ENCODE measurements at places on chromosomes 1 and 21. TPM values are rescaled to one million over a fixed set of nuclear protein-coding genes. Genes with fewer than 3 reads are reported as not detected.

DNA sequence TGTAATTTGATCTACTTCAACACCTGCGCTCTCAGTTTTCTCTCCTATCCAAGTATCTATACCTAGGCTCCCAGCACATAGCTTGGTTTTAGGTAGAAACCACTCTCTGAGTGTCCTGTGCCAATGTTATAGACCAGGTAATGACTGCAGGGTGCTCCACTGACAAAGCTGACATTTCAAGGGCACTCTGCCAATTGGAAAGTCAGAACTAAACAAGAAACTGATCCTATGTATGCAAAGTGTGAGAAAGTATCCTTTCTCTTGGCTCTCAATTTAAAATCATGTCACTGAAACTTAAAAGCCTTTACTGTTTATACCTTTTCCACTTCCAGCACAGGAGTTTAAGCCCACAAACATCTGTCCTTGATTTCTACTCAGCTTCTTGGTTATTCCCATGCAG, 45.0 kb upstream of the AIM2 start:
- no peak for DNase-seq

LCE1F gene
- not detected for polyA plus RNA-seq

- DNase-seq: no peak
These were observed 23.4 kb downstream of the POFUT2 start for GRCh38 chr21:45264146-45264911.

DNA sequence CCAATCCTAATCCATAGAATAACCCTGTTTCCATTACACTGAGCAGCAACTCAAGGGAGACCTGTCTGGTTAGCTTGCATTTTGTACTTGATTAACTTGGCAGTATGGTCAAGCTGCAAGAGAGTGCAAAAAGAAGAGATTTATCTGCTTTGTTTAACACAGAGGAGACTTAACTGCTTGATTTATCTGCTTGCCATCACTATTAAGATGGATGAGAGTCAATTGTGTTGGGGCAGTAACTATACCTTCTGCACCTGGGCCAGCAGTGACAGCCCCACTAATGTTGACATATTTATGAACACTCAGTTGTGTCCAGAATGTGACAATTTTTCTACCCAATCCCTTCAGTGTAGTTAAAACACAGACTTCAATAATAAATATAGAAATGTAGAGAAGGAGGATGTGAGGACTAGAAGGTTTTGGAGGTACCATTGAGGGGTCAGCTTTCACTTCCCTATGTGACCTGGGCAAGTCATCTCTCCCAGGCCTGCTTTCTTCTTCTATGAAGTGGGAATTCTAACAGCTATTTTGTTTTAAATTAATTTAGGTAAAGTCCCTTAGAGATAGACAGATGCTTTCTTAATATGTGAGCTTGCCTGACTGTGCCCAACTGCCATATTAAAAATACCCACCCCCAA, 159.1 kb upstream of the KCNK2 start:
- DNase-seq: no peak

- DNase-seq: no peak
These were observed 92.5 kb downstream of the DSCAM start for GRCh38 chr21:40754466-40754865.

DNA sequence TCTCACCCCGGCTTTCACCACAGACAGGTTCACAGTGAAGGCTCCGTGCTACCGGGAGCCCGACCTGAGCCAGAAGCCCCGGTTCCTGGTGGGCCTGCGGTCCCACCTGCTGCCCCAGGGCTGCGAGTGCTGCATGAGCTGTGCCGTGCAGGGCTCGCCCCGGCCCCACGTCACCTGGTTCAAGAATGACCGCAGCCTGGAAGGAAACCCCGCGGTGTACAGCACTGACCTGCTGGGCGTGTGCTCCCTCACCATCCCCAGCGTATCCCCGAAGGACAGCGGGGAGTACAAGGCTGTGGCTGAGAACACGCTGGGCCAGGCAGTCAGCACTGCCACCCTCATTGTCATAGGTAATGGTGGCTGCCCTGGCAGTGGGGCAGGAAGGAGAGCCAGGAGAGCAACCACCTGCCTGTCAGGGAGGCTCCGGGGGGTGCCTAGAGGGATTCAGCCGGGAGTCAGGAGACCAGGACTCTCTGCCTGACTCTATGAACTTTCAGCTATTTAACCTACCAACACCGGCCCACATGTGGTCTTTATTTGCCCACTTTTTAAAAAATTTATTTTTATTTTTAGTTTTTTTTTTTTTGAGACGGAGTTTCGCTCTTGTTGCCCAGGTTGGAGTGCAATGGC, 36.4 kb downstream of the IGFN1 start:
- DNase-seq: no peak

TMEM39B gene
- polyA plus RNA-seq: 20.4 TPM

HPDL gene
- 5.9 TPM for polyA plus RNA-seq

DNA sequence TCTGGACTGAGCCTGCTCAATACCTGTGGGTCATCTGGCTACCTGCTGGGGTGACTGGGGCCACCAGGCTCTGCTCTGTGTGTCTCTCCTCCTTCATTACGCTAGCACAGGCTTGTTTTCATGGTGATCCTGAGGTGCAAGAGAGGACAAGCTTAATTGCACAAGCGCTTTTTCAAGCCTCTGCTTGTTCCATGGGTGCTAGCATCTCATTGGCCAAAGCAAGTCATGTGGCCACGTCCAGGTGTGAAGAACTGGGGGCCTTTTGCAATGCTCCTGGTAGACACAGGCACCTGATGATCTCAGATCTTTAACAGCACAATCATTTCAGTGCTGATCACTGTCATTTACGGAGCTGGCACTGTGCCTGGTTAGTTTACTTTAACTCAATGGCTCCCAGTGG, 114.6 kb downstream of the KAZN start:
- no peak for DNase-seq

NIBAN1 gene
- 3.4 TPM for polyA plus RNA-seq

DNA sequence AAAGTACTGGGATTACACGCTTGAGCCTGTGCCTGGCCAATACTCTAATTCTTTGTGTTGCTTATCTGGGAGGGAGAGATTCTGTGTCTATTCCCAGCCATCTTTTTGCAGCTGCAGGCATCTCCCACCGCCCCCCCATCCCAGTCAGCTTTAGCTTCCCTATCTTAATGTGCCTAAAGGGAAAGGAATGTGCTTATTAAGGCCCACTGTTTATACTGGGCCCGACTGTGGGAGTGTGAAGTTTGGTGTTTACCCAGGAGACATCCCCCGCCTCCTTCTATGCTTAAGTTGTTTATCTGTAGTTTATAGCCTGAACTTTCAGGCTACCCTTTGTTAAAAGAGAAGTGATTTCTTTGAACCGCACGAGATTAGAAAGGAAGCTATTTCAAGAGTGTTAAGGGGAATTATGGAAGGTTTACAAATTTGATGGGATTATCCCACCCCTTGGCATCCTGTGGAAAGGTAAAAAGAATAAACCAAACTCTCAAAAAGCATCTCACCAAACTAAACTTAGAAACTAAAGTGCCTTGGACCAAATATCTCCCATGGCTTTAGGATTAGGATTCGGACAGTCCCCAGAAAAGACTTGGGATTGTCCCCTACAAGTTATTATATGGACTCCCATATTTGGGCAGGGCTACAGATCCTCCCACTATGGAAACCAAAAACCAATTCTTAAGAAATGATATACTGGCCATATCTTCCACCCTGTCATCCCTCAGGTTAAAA, 25.5 kb upstream of the ZNF496 start:
- DNase-seq: peak; percentile 87

DNA sequence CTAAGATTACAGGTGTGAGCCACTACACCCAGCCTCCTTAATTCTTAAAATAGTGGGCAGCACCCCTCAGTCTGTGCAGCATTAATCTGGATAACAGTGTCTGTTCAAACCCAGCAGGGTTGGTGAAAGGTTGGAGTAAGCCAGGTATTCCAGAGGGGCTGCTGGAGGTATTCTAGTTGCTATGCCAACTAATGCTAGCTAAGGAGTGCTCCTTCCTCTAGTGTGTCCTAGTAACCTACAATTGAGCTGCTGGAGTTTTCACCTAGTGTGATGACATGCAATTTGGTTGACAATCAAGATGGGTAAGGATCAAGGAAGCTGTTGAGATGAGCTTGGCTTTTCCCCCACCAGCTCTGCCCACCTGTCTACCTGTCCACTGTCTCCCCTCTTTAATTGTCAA, 100.2 kb upstream of the IPO9 start:
- no peak for DNase-seq

DNA sequence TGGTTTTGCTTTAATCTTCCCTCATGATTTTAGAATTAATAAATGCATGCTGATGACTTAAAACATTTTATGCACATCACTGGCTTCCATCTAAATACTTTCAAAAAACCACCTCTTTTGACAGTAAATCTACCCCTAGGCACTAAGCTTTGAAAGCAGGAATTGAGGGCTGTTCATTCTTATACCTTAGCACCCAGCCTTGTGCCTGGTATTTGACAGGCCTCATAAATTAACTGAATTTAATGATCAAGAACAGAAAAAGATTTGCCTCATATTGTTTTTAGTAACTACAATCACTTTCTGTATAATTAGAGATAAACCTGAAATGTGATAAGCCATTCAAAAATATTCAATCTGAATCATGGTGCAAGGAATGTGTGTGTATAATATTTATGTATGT, 108.8 kb downstream of the DPYD start:
- DNase-seq: no peak

DNA sequence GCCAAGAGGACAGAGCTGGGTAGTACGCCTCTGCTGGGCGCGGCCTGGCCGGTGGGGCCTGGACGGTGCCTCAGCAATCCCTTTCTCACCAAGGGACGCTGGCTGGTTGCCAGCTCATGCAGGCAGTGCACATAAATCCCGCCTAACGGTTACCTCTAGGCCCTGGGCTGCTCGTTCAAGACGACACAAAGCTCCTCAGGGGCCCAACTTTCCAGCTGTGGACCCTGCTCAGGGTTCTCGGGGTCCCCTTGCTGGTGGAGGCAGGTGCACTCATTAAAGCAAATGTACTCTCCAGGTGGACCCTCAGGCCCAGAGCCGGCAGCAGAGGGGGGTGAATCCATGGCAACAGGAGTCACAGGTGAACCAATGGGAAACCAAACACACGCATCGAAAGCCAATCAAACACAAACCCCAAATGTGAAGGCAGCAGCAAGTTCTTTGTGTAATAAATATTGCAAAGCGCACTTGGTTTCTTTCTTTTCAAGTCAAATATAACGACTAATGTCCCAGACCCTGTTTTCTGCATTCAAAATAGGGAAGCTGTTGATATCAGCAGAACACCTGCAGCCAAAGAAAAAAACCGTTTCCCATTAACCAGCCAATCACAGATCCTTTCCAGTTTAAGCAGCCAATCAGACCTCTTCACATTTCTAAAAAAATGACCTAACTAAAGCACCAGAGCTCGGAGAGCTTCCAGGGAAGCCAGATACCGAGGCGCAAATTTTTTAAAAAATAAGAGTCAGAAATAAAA, 26.1 kb upstream of the CLSTN1 start:
- no peak for DNase-seq

GRCh38 chr1:19577036-19577435, 67.1 kb upstream of the NBL1 start:
- no peak for DNase-seq

- no peak for DNase-seq
These were observed 39.5 kb upstream of the CR2 start for GRCh38 chr1:207414606-207415108.

GRCh38 chr1:77991638-77992037, 12.8 kb upstream of the FUBP1 start:
- DNase-seq: no peak

DNA sequence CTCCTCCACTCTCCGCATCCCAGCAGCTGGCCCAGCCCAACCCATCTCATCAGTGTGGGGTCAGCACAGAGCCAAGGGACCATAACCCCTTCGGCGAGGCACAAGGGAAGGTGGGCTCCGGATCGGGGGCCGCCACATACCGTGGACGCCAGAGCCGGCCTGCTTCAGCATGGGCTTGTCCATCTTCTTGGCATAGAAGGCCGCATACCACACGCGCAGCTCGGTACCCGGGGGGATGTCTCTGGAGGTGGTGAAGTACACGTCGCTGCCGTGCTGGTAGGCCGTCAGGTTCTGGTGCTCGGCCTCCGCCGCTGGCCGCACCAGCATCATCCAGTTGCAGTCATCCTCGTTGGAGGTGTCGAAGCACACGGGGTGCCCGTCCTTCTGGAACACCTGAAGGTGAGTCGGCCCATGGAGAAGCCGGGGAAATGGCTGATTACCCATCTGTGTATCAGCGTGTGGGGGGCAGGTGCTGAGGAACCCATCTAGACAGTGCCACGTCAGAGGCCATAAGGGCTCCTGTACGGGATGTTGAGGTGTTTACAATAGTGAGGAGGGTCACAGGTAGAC, 24.6 kb downstream of the PRDM15 start:
- DNase-seq: no peak

DNA sequence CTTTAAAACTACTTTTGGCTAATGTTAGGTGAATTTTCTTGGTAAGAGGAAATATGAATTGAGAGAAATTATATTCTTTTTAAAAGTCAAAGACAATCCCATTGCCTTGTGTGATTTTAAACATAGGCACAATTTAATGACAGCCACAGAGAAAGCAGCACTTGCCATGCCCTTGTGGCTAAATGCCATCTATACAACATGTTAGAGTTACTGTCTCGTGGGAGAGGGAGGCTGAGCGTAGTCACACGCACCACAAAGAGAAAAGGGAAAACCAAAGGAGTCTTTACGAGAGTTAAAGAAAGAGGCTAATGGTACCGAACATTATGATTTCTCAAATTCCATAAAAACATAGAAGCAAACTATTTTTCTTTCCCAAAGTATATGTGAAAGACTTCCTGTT, 537.9 kb downstream of the PTPRC start:
- no peak for DNase-seq

TFF1 gene
- polyA plus RNA-seq: 0.65 TPM

DNA sequence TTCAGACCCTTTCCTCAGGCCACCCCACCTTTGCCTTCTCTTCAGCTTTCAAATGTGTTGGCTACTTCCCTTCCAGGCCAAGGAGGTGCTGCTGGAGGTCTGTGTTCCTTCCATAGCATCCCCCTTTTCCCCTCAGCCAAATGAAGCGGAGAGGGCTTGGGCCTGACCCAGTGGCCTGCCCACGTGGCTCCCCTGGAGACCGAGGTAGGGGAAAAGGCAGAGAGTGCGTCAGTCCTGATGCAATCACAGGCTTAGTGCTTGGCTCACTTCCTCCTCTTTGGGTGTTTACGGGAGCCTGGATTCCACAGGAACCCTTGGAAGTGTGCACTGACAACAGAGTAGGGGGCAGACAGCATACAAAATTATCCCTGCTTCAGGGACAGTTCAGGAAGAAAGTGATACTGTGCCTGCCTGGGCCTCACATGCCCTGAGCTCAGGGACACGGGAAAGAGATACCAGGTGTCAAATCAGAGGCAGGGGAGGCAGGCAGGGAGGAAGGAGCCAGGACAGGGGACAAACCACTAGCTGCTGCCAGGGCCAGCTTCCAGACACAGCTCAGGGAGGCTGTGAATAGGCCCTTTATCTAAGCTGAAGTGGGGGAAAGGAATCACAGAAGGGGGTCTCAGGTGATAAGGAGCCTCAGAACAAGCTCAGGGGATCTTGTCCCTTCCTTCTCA, 16.6 kb upstream of the PTP4A2 start:
- peak; percentile 37 for DNase-seq

HSF2BP gene
- 1.7 TPM for polyA plus RNA-seq

PYCR2 gene
- polyA plus RNA-seq: 63.6 TPM

KRTAP12-2 gene
- not detected for polyA plus RNA-seq

- no peak for DNase-seq
These were observed 2.0 kb downstream of the RNPEP start for GRCh38 chr1:201984446-201984845.

KRTAP13-2 gene
- polyA plus RNA-seq: not detected

All from renal pelvis (tissue), 12 donors.